Activated gamma-delta T cell (primary cell): ENCODE measurements at places on chromosomes 3 and 15.

DNA sequence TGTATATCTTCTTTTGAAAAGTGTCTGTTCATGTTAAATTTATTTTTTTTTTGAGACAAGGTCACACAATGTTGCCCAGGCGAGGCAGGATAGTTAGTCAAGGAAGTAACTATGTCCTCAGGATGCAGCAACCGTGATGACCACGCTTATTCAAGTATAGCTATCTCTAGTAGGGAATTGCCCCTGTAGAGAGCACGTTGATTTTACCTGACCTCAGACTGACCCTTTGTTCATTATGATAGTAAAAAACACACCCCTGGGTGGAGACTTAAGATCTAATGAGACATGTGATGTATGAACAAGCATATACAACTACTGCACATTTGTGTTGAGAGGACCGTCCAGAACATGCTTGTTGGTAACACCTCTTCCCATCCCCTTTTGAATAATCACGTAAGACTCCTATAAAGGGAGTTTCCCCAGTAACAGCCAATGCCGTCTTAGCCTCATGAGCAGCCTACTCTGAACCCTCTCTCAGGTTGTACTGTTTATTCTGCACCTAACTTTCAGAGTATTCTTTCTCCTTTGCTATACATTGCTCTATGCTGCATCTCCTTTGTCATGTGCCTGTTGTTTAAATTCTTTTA is 32.9 kb downstream of the ZNF621 start:
- DNase-seq = no peak

GRCh38 chr3:156483426-156483825 is 71.5 kb downstream of the SSR3 start:
- no peak for DNase-seq

GRCh38 chr3:113252553-113252952 is 41.2 kb downstream of the BOC start:
- DNase-seq = no peak

DNA sequence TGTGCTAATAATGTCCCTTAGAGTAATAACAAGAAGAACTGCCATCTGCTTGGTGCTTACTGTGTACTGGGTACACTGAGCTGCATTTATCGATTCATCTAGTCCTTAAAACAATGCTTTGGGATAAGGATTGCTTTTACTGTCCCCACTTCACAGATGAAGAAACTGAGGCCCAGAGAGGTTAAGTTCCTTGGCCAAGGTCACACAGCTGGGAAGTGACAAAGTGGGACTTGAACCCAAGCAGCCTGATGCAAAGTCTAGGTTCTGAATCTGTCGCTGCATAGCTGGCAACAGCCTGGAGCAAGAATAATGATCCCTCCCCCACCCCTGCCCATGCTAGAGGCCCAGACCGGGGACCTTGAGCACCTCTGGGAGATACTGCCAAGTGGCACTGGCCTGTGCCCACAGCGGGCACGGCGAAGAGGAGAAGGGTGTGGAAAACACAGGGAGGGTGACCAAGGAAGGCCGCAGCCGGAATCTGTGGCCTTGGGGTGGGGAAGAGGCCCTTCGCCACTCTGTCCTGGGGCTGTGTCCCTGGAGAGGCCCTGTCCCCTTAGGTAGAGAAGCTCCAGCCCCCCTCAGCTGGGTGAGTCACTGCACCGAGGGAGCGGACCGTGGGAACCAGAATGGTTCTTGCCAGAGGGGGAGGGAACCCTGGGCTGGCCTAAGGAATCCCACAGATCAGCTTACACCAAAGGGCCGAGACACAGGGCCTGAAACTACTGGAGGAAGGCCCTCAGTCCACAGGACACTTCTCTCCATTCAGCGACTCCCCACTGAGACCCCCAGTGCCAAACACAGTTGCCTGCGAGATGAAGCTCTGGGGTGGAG is 3.5 kb downstream of the PLXND1 start:
- no peak for DNase-seq

- no peak for DNase-seq
These were observed 223.0 kb upstream of the P2RY1 start for GRCh38 chr3:152611905-152612304.

GRCh38 chr3:189638276-189639031 is 7.3 kb downstream of the TP63 start:
- DNase-seq = no peak

DNA sequence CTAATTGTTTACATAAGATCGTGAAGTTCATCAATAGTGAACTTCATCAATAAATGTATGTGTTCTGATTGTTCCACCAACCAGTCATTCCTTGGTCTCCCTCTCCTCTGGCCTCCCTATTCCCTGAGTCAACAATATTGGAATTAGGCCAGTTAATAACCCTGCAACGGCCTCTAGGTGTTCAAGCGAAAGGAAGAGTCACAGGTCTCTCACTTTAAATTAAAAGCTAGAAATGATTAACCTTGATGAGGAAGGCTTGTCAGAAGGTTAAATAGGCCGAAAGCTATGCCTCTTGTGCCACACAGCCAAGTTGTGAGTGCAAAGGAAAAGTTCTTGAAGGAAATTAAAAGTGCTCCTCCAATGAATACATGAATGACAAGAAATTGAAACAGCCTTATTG is 89.4 kb upstream of the ACKR4 start:
- DNase-seq = no peak

- no peak for DNase-seq
These were observed 15.0 kb upstream of the FBLN2 start for GRCh38 chr3:13533885-13534301.

DNA sequence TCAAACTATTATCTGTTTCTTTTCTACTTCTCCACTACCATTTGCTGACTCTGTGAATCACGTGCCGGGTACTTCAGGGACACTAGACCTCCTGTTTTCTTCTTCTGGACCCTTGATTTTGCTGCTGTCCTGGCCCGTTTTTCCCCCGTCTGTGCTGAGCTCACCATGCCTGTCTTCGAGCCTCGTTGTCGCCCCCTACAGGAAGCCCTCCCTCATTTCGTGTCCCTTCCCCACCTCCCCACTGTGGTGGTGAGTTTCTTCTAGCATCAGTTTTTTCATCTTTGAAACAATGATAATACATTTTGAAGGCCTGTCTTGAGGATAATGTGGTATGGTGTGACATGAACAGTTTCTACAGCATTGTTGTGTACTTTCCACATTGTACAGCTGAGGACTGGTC is 12.8 kb downstream of the GABRG3 start:
- no peak for DNase-seq

DNA sequence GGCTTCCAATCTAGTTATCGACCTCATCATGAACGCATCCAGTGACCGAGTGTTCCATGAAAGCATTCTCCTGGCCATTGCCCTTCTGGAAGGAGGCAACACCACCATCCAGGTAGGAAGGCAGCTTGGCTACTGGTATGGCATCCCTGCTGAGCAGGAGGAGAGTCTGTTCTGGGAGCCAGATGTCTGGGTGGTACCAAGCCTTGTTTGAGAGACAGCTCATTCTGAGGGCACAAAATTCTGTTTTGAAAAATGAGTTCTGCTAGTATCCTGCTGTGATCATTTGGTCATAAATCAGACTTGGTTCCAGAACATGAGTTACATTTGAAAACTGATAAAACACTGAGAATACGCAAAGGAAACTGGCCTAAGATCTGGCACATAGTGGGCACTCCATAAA is 242.1 kb downstream of the ITPR1 start:
- DNase-seq = no peak

DNA sequence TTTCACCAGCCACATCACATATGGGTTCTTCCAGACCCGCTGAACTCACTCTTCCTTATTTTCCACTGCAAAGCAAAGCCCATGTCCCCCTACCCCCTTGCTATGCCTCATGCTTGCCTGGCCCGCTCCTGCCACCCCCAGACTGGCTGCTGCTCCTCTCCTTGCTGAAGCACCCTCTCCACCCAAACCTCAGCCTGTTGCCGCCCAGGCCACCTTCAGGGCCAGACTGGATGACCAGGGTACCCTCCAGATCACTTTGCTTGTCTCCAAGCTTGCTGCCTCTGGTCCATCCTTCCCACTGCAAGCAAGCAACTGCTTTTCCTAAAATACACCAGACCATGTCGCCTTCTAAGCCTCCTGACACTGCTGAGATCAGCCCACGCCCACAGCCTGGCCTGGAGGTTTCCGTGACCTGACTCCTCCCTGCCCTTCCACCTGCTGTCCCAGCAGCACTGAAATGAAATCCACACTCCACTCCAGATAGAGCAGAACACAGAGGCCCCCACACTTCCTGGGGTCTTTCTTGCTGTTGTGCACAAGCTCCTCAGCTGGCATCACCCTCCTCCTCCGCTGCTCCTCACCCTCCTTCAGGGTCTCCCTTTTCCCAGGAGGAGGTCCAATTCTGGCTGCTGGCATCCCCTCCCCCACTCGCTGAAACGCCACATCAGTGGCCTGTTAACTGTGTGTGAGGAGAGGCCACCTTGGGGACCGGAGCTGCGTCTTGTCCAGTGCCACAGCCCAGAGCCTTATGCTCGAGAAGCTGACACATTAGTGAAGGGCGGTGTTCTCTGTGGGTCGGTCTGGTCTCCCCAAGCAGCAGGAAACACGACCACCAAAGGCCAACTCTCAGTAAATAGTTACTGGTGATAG is 99.1 kb downstream of the ADCY5 start:
- no peak for DNase-seq

GRCh38 chr3:134419214-134419959 is 45.1 kb upstream of the AMOTL2 start:
- DNase-seq = no peak

DNA sequence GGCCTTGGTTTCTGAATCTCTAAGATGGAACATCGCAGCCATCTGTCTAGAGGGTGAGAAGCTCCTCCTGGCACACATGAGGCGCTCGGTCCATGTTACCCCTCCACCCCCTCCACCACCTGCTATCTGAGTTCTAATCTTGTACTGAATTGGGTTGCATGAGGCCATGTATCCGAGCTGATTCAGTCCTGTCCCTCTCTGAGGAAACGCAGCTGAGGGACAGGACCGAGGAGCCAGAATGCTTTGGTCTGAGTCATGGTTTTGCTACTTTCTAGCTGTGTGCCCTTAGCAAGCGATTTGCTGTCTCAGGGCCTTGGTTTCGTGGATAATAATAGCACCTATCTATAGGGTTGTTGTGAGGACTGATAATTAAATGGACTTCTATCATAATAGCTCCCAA is 87.8 kb upstream of the SEC13 start:
- DNase-seq = no peak

- DNase-seq = no peak
These were observed 408.2 kb upstream of the THBS1 start for GRCh38 chr15:39172380-39173281.

GRCh38 chr3:60010781-60011180 is 961.0 kb upstream of the CFAP20DC start:
- DNase-seq = no peak

- DNase-seq = no peak
These were observed 4.6 kb downstream of the TLE3 start for GRCh38 chr15:70093070-70093469.

DNA sequence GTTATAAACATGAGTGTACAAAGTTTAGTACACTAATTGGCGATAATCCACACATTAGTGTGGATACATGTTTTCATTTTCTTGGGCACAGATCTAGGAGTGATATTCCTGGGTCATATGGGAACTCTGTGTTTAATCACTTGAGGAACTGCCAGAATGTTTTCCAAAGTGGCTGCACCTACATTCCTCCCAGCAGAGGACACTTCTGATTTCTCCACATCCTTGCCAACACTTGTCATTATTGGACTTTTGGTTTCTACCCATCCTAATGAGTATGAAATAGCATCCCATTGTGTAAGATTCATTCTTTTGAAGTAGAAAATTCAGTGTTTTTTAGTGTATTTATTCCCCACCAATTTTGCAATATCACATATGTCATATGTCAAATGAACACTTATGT is 53.6 kb downstream of the CFAP92 start:
- DNase-seq = no peak

DNA sequence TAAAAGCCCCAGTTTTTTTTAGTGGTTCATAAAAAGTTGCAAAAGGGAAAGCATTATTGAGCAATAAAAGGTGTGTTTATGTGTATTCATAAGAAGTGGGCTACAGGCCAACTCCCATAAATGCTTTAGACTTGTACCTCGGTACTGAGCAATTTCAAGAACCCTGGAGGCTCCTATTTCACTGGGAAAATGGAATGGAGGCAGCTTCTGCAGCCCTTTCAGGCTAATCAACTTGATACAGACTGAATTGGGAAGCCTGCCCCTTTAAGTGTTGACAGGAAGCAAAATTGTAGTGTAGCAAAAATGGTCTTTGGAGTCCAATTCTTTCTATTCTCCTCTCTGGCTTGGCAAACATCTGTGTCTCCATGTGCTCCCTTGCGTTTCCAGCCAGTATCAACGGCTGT is 118.8 kb downstream of the ECT2 start:
- no peak for DNase-seq

DNA sequence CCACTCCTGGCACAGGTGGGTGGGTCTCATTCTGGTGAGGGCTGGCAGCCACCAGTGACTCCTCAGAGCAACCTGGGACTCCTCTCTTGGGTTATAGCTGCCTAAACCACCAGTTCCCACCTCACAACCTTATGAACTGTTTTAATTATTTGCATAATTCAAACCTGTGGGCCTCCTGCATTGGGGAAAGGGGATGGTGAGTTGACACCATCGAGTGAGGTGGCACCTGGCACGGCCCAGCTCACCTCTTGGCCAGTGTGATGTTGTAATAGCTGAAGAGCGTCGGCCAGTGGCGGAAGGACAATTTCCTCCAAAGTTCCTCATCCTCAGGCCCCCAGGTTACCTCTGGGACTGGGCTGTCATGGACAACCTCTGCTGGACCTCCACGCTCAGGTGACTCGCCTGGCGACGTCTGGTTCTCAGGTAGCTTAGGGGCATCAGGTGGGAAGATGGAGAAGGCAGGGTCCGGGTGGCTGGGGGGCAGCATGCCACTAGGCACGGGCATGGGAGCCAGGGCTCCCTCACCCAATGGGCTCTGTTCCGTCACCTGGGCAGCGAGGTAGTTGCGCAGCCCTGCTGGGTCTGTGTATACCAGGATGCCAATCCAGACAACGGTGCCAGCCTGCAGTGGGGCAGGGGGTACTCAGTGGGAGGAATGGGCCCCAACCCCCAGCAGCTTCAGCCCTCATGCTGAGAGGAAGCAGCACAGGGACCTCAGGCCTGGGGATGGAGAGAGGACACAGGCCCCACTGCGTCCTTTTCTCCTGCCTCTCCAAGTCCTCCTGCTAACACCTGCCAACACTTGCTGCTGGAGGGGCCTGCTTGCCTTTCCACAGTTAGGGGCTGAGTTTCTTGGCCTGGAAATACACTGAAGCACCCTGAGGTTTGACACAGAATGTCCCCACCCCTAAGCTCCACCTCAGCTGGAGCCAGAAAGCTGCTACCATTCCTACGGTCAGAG is 38.5 kb downstream of the PTPN23 start:
- DNase-seq = no peak

- DNase-seq = no peak
These were observed 44.4 kb downstream of the EPHB1 start for GRCh38 chr3:134839422-134839821.

GRCh38 chr3:136667081-136667480 is 85.1 kb downstream of the STAG1 start:
- DNase-seq = no peak

DNA sequence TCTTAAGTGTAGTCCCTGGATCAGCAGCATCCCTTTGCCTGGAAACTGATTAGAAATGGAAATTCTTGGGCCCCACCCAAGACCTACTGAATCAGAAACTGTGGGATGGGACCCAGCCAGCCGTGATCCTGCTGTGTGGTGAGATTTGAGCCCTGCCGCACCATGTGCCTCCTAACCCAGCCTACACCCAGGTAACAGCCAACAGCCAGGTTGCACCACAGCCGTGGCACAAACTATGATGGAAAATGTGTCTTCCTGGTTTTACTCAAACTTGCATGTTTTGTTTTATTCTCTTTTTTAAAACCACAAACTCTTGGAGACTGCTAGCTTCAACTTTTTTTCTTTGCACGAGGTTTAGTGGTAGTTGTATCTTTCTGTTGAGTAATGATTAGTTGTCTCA is 2.6 kb downstream of the LIMD1 start:
- DNase-seq = no peak

GRCh38 chr3:171419457-171419856 is 40.7 kb downstream of the TNIK start:
- DNase-seq = no peak
